Transverse colon (tissue), 4 donors: ENCODE measurements at places on chromosomes 16 and 17.

GRCh38 chr16:14121142-14121541 is 50.0 kb downstream of the MRTFB start:
- no peaks in the 10 kb centered on the region for H3K4me1 ChIP-seq
- no peaks in the 10 kb centered on the region for H3K36me3 ChIP-seq
- H3K4me3 ChIP-seq = no peak overlapping the region
- no peak for DNase-seq
- H3K27ac ChIP-seq = no peak overlapping the region

GRCh38 chr16:24002619-24003018 is 166.8 kb downstream of the PRKCB start:
- H3K27me3 ChIP-seq = no peaks in the 10 kb centered on the region
- no peaks in the 10 kb centered on the region for H3K36me3 ChIP-seq
- no peak overlapping the region for H3K4me3 ChIP-seq
- H3K27ac ChIP-seq = no peak overlapping the region

DNA sequence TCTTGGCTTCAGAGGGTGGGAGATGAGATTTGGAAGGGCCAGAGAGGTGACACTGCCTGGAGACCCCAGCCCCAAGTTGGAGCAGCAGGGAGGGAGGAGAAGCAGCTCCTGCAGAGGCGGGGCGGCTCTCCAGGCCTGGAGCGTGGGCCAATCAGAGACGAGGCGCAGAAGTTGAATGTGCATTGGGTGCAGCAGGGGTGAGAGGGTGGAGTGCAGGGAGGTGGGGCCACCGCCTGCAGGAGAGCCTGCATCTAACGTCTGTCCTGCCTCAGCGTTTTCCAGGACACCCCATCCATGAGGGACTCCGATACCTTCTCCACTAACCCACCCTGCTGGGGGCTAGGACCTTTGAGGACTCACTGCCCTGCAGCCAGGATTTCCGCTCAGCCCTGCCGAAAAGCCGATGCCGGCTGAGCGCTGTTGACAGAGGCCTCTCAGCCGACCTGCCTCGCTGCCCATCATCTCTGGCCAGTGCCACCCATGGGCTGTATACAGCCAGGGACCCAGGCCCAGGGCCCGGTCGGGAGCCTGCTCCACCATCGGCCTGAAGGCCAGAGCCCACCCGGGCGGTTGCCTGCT is 146.2 kb downstream of the ENGASE start:
- no peak for DNase-seq
- H3K36me3 ChIP-seq = no peaks in the 10 kb centered on the region
- peaks cover 68% of the 10 kb centered on the region for H3K27me3 ChIP-seq
- H3K27ac ChIP-seq = no peak overlapping the region
- H3K4me1 ChIP-seq = no peaks in the 10 kb centered on the region

- H3K27me3 ChIP-seq = no peaks in the 10 kb centered on the region
- no peak for DNase-seq
- no peak overlapping the region for H3K4me3 ChIP-seq
- no peak overlapping the region for H3K27ac ChIP-seq
Observed at GRCh38 chr16:27464626-27465482, 62.9 kb downstream of the IL21R start.

DNA sequence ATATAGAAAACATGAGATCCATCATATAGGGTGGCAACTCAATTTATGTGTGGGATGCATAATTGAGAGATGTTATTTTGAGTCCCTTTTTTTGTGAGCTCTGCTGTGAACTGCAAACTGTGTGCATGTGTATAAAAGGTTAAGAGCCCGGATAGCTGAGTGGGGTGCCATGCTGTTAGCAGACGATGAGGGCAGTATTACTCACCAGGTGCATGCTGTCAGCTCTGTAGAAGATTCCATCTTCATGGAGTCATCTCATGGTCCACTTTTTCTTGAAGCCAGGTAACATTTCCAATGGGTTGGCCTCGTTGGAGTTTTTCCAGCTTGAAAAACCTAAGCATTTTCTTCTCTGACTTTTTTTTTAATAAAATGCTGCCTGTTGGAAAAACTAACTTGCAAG is 43.0 kb upstream of the RHBDL3 start:
- no peak overlapping the region for H3K4me3 ChIP-seq
- no peak for DNase-seq
- no peaks in the 10 kb centered on the region for H3K27me3 ChIP-seq
- no peak overlapping the region for H3K27ac ChIP-seq
- H3K4me1 ChIP-seq = no peaks in the 10 kb centered on the region

- no peaks in the 10 kb centered on the region for H3K27me3 ChIP-seq
- H3K4me1 ChIP-seq = peaks cover 14% of the 10 kb centered on the region
- no peaks in the 10 kb centered on the region for H3K36me3 ChIP-seq
- no peak overlapping the region for H3K4me3 ChIP-seq
- H3K27ac ChIP-seq = peak overlapping the region; percentile 76
Observed at GRCh38 chr17:19753661-19754463, 5.8 kb upstream of the ALDH3A1 start.

DNA sequence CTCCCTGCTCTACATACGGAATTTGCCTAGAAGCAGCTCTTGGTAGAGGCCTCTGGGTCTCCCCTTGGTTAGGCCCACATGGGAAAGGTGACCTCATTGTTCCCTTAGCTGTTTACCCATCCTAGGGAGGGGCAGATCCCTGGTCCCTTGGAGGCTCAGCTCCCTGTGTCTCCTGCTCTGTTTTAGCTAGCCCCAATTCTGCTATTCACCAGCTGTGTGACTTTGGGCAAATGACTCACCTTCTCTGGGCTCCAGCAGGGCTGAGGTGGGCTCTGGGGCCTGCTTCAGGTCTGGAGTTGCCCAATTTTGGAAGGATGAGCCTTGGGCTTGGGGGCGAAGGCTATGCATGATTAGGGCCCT is 3.9 kb downstream of the ABCC3 start:
- H3K27me3 ChIP-seq = peaks cover 17% of the 10 kb centered on the region
- H3K27ac ChIP-seq = peak overlapping the region; percentile 79
- no peaks in the 10 kb centered on the region for H3K36me3 ChIP-seq
- no peak overlapping the region for H3K4me3 ChIP-seq
- DNase-seq = no peak

- H3K27ac ChIP-seq = peak overlapping the region; percentile 21
- H3K36me3 ChIP-seq = no peaks in the 10 kb centered on the region
- peaks cover 24% of the 10 kb centered on the region for H3K4me1 ChIP-seq
- H3K27me3 ChIP-seq = no peaks in the 10 kb centered on the region
Observed at GRCh38 chr17:40909351-40909750, 24.3 kb upstream of the KRT20 start.

DNA sequence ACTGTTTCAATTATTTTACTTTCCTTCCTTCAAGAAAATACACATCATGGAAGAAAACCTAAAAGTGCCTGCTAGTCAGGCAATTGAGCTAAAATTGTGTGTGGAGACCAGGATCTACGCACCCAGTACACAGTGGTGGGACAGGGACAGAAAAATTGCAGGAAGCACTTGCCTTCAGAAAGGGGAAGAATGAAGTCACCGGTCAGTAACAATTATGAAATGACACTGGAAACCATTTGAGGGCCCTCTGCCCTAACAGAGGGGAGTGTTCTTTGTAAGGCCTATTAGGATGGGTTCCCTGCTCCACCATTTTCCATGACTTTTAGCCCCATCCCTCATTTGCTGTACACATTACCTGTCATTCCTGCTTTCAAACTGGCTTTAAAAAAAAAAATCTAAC is 4.5 kb upstream of the PHAF1 start:
- peaks cover 4% of the 10 kb centered on the region for H3K4me1 ChIP-seq
- peaks cover 8% of the 10 kb centered on the region for H3K36me3 ChIP-seq
- DNase-seq = no peak
- H3K4me3 ChIP-seq = no peak overlapping the region

DNA sequence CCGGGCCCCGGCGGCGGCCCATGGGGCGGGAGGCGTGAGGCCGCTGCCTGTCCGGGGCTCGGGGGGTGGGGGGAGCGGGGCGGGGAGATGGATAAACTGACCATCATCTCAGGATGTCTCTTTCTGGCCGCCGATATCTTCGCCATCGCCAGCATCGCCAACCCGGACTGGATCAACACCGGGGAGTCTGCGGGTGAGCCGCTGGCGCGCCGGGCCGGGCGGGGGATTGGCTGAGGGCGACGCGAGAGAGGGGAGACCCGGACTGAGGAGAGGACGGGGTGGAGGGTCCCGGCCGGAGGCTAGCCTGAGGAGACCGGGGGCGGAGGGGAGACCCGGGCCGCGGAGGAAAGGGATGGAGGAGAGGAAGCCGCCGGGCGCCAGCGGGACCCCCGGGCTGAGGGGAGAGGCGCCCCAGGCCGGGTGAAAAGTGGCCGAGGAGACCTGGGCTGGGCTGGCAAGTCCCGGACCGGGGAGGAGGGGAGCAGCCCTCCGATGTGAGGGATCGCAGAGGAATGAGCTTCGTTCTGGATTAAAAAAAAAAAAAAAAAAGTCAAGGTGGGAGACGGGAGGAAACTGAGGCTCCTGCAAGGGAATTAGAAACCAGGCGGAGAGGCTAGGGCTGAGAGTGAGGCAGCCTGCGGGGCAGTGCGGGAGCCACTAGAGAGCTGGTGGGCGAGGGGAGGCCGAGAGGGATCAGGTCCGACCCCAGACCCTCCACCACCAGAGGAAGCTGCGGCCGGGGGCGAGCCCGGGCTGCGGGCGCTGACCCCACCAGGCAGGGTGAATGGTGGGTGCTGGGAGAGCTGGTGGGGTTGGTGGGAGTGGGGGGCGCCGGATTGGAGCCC is 526 bp downstream of the MOSMO start:
- H3K4me3 ChIP-seq = peak overlapping the region; percentile 99
- peak overlapping the region; percentile 75 for H3K27ac ChIP-seq
- no peaks in the 10 kb centered on the region for H3K36me3 ChIP-seq

DNA sequence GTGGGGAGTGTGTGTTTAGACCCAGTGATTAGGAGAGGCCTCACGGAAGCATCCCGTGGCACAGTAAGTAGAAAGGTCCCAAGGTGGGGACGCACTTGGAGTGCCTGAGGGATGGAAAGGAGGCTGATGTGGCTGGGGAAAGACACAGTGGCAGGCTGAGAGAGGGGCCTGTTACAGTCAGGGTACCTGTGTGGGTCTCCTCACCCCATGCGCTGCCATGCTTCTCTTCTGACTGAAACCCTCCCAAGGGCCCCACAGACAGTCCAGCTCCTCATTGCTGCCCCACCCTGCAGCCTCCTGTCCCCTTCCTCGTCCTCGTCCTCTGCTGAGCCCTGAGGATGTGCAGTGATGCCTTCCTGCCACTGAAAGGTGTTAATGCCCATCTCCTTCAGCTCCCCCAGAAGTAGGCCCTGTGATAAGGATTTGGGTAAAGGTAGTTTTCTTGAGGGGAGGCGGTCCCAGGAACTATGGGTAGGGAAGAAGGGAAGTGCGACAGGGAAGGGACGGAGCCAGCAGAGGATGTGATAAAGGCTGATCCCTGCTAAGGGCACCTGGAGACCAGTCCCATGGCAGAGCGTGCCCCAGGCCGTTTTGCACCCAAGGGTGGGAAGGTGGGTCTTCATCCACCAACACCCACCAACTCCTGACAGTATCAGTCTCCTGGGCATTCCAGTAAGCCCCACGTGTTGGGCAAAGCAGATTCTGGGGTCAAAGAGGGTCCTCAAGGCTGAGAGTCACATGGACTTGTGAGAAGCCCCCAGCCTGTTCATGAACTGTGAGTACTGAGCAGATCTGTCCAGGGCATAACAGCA is 237.2 kb downstream of the GSG1L start:
- H3K4me1 ChIP-seq = no peaks in the 10 kb centered on the region
- no peak for DNase-seq
- H3K27me3 ChIP-seq = peaks cover 3% of the 10 kb centered on the region
- no peak overlapping the region for H3K4me3 ChIP-seq
- no peaks in the 10 kb centered on the region for H3K36me3 ChIP-seq
